ENCODE measurements at places on chromosomes 13 and 19. TPM values are rescaled to one million over a fixed set of nuclear protein-coding genes. Genes with fewer than 3 reads are reported as not detected.
A peak's percentile ranks its signal among the peaks of the same experiment; 100 is the strongest.

- DNase-seq: no peak
Observed at GRCh38 chr19:2154587-2155075, 3.3 kb upstream of the AP3D1 start.

DNA sequence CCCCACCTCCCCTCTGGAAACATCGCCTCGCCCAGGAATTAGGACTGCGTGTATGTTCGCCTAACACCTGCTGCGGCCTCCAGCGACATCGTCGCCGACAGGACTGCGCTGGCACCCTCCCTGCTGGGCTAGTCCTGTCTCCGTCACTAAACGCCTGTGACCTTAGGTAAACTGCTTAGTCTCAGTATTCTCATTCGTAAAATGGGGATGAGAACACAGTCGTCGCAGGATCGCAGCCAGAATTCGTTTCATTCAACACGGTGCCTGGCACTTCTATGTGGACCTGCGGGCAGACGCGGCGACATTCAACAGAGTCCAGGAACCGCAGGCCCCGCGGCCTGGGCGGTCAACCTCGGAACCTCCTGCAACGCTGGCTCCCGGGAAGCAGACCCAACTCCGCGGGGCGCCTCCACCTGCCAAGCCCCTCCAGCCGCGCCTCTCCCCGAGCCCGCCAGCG lies 485 bp downstream of the CRYL1 start:
- DNase-seq: no peak

GRCh38 chr13:106375085-106375484 lies 160.4 kb downstream of the EFNB2 start:
- no peak for DNase-seq

Gene NKG7
- total RNA-seq: 1.3 TPM

DNA sequence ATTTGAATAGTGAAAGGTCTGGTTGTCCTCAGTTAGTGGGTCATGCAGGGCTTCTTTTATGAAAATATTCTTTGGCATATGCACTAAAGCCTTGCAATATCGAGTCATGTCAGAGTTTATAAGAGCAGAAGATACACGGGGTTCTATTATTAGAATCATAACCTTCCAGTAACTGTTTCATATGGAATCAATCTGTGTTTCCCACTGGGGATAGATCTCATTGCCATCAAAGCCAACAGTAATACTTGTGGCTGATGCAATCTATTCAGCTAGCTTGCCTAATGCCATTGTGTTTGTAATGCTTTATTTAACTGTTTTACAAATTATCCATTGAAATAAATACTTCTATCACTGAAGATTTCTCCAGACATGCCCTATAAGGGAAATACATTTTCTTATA lies 746.9 kb upstream of the PCDH9 start:
- DNase-seq: no peak

DNA sequence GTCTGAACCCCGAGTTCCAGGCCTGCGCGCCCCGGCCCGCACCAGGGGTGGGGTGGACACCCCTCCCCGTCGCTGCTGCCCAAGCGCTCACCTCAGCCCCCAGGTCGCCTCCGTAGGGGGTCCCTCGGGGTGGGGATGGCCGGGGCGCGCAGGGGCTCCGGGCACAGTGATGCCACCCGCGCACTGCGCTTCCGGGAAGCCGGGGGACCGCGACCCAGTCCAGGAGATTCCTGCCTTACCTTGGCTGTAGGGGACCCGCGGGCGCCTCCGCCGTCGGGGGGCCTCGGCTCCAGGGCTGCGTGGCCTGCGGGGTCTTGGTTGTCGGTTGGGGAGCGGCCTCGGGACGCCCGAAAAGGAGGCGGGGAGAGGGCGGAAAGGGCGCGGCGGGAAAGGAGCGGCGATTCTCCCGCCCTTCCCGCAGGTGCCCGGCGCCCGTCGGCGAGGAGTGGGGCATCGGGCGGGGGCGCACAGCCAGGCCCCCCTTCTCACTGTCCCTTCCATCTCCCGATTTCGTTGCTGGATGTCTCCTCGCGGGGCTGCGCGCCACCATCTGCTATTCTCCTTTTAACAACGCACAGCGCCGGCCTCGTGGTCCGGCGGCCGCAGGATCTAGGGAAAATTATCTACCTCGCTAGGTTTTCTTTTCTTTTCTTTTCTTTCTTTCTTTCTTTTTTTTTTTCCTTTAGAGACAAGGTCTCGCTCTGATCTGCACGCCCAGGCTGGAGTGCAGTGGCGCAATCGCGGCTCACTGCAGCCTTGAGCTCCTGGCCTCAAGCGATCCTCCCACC lies at the start of gene KEAP1:
TSS of gene KEAP1 (minus strand) at position 355 of the 788 bp plus-strand sequence. CDS start 3,323 bp downstream, outside the sequence.
- DNase-seq: no peak

Gene COL4A2
- 465 TPM for total RNA-seq

Gene GNG7
- total RNA-seq: 2.8 TPM

Gene CLEC17A
- 0.21 TPM for total RNA-seq

GRCh38 chr19:48804496-48804895 lies 6.3 kb downstream of the BCAT2 start:
- DNase-seq: no peak

Gene PSG6
- total RNA-seq: not detected

GRCh38 chr13:113350065-113350937 lies 13.6 kb downstream of the GRTP1 start:
- DNase-seq: no peak

DNA sequence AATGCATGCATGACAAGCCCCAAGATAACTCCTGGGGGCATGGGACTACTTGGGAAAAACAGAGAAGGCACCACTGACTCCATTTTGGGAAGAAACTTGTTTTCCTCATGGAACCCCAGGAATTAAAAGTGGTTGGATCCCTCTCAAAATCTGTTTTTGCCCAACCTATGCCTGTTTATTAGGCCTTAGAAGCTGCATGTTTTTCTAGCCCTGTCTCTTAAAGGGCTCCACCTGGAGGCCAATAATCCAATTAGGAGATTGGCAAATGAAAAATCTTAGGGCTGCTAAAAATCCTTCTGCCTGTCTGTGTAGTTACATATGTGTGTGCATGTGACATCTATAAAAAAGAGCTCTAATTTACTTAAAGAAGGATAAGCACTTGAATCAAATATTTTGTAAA lies 26.9 kb downstream of the MED4 start:
- DNase-seq: no peak

DNA sequence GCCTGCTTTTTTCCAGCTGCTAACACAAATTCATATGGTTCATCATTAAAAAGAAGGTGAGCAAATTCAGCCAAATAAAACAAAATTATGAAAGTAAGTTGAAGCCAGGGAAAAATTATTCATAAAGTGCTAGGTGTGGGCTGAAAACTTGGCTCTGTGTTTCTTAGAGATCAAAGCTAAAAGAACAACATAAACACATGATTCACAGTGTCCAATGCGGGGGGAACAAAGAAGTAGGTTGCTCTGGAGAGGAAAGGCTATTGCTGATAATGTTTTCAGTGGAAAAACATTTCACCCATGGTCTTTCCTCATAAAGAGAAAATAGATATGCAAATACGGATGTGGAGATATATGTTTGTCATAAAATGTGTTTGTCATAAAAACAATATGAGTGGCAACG lies 1691.5 kb upstream of the SLC10A2 start:
- no peak for DNase-seq

- DNase-seq: no peak
Observed at GRCh38 chr19:18634612-18635297, 2.1 kb upstream of the KLHL26 start.

Gene ZNF555
- total RNA-seq: 14.8 TPM

Gene ICAM5
- total RNA-seq: 0.53 TPM

DNA sequence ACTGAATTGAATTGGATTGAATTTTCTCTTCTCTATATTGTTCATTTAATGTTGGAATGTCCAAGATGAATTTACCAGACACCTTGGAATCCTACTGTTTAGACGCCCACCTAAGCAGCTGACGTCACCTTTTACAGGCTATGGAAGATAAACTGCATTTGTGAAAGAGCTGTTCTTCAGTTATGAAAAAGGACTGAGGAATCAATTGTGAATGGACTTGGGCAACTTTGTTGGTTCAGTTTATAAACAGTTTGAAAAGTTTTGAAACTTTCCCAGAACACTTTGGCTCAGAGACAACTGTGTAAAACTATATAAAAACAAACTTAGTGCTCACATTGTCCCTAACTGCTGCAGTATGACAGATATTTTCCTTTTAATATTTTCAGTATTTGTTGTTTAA lies 590.8 kb upstream of the SPRY2 start:
- no peak for DNase-seq

- no peak for DNase-seq
Observed at GRCh38 chr13:30816736-30817135, 81.4 kb downstream of the ALOX5AP start.

DNA sequence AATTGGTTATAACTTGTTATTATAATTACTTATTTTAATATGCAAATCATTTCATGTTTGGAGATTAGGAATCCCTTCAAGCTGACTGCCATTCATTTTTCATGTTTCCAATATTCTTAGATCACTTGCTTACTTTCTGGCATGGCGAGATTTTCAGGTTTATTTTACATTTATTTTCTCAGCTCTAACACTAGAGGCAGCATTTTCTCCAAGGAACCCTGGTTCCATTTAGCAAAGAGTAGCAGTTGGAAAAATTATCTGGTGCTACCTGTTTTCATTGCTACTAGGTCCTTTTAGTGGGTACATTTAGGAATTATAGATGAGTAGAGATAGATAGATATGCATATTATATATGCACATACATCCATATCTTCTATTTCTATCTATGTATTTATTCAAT lies 90.9 kb upstream of the TRPC4 start:
- no peak for DNase-seq

Gene CD22
- 8.8 TPM for total RNA-seq

Gene DNAJC15
- total RNA-seq: 16.9 TPM

GRCh38 chr19:33392341-33393285 lies 19.1 kb downstream of the CEBPG start:
- no peak for DNase-seq

Gene NOSIP
- total RNA-seq: 33.0 TPM

- DNase-seq: no peak
Observed at GRCh38 chr19:33413868-33414666, 40.6 kb downstream of the CEBPG start.

DNA sequence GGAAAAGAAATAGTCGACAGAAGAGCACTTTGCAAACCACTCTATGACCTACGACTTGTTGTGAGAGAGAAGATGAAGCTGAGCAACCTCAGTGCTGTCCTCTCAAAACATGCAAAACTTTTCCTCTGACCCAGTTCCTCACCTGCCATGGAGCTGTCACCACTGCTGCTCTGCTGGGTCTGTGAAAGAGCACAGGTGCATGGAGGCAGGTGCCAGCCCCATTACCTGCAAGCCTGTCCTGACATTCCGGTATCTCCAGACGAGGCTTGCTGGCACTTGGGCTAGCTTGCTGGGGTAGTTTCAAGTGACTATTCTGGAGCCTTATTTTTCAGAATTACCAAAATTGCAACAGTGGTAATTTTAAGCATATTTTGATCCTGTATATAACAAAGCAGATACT lies 49.5 kb upstream of the RFXAP start:
- no peak for DNase-seq

- DNase-seq: no peak
Observed at GRCh38 chr13:19818223-19818842, 35.6 kb upstream of the PSPC1 start.

Gene NLRP11
- not detected for total RNA-seq

DNA sequence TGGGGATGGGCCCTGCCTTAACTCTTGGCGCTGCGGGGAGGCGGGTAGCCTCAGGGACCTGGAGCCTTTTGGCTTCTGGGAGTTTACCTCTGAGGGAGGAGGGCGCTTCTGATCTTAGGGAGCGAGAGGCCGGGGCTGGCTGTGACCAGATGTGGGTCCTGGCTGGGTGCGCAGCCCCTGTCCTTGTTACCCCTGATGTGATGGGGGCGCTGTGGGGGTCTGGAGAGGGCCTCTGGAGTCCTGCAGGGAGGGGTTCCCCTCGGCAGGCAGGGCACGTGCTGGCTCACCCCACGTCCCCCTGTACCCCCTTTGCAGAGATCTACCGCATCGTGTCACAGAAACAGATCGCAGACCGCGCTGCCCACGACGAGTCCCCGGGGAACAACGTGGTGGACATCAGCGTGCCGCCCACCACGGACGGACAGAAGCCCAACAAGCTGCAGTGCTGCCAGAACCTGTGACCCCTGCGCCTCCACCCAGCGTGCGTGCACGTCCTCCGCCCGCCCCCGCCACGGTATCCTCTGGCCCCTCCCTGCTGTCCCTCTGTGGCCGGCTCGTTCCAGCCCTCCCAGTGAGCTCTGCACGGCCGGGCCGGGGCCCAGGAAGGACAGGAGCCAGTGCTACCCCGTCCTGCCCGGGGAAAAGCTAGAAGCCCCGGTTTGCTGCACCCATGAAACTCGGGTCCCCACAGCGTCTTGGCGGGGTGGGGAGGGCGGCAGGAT lies 9.8 kb upstream of the MARCHF2 start:
- DNase-seq: no peak

DNA sequence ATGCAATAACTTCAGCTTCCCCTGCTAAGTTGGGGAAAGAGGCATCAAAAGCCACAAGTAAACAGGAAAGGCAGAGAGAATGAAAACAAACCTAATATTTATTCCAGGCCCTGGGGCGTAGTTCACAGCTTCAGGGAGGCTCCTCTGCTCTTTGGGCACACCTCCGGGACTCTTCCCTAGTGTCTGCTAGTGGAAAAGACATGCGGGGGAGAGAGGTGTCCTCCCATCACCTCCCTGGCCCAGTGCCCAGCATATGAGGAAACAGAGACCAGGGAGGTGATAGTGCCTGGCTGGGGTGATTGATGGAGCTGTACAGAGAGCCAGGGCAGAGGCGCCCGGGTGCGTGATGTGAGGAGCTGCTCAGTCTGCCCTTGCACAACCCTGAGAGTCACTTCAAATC lies 71.0 kb downstream of the RASL11A start:
- no peak for DNase-seq

DNA sequence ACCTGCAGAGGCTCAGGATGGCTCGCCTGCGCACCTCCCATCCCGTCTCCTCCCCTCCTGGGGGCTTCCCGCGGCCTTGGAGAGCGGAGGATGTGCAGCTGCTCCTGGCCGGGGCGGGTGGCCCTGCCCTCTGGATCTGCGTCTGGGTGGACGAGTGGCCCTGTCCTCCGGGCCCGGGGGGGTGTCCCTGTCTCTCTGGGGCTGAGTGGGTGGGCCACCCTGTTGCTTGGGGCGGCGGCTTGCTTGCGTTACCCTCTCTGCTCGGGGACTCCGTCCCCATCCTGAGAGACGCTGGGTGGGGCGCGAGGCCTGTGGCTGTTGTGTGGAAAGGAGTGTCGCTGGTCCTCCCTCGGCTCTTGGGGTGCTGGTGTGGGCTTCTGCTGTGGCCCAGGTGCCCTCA lies 34.6 kb downstream of the DOT1L start:
- DNase-seq: no peak

GRCh38 chr13:99320693-99321481 lies 13.7 kb upstream of the GPR183 start:
- peak; percentile 20 for DNase-seq

- no peak for DNase-seq
Observed at GRCh38 chr13:75049735-75050335, 432.1 kb downstream of the TBC1D4 start.

- no peak for DNase-seq
Observed at GRCh38 chr13:106532111-106532929, 3.1 kb downstream of the EFNB2 start.

GRCh38 chr19:2070986-2071673 lies 20.1 kb upstream of the MKNK2 start:
- DNase-seq: no peak

Gene ZNF808
- 40.6 TPM for total RNA-seq

Gene C19orf85
- not detected for total RNA-seq

GRCh38 chr19:30119180-30119908 lies 177.3 kb downstream of the URI1 start:
- DNase-seq: no peak

- no peak for DNase-seq
Observed at GRCh38 chr19:39411081-39411831, 1.2 kb upstream of the PLEKHG2 start.

- DNase-seq: peak; percentile 61
Observed at GRCh38 chr13:79604752-79605151, 123.8 kb downstream of the NDFIP2 start.

- no peak for DNase-seq
Observed at GRCh38 chr13:92952161-92952560, 274.4 kb upstream of the GPC6 start.

Gene TMEM259
- total RNA-seq: 34.5 TPM

Gene CARS2
- 53.9 TPM for total RNA-seq

All from urinary bladder (tissue), 4 donors.